Activated CD4-positive, CD25-positive, alpha-beta regulatory T cell treated with anti-CD3 and anti-CD28 coated beads, Interleukin-2, amount 50 U/mL, for 24 hours (primary cell): ENCODE measurements at places on chromosomes 7 and 10.

GRCh38 chr10:15232279-15232678 is 63.8 kb upstream of the NMT2 start:
- no peak for ATAC-seq

DNA sequence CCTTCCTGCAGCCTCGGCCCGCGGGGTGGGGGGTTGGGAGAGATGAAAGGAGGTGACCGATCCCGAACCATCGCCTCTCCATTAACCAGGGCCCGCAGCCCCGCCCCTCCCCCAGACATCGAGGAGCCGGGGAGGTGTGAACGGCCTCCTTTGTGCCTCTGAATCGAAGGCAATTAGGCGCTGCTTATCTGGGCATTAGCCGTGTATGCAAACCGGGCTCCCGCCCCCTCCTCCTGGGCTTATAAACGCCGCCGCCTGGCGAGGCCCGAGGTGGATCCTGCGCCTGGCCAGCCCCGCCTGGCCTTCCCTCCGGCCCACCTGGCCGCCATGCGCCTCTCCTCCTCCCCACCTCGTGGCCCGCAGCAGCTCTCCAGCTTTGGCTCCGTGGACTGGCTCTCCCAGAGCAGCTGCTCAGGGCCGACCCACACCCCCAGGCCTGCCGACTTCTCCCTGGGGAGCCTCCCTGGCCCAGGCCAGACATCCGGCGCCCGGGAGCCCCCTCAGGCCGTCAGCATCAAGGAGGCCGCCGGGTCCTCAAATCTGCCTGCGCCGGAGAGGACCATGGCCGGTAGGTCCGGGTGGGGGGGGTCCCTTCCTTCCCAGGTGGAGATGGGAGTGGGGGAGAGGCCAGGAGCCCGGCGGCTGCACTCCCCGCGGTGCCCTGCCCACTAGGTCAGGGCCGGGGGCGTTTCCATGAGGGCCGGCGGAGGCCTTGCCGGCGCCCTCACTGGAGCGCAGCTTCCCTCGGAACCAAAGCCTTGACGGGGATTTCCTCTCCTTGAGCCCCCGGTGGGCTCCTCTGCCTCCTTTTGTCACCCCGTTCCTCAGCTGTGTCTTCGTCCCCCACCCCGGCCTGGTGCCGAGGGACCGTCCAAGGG is at the start of gene VENTX:
TSS of gene VENTX (plus strand) at position 268 of the 878 bp plus-strand sequence. CDS start at position 328, 60 bp downstream.
- no peak for ATAC-seq

GRCh38 chr7:129169686-129170440 is 18.6 kb upstream of the SMO start:
- no peak for ATAC-seq

GRCh38 chr7:74494076-74494548 is 40.4 kb downstream of the GTF2IRD1 start:
- no peak for ATAC-seq

DNA sequence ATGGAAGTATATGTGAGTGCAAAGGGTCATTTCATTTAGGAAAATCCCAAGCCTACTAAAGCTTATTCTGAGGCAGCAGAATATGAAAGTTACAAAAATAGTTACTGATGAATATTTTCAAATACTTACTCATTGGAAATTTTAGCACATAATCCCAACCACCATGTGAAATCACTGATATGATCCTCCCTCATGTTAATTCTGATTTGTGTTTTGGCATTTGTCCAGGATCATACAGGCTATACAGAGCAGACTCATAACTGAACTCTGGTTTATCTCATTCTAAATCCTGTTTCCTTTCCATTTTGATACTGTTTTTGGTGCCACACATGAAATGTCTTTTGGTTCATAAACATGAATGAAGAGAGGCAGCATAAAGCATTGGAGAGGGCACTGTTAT is 3.4 kb upstream of the FAM24B start:
- ATAC-seq, result no peak

DNA sequence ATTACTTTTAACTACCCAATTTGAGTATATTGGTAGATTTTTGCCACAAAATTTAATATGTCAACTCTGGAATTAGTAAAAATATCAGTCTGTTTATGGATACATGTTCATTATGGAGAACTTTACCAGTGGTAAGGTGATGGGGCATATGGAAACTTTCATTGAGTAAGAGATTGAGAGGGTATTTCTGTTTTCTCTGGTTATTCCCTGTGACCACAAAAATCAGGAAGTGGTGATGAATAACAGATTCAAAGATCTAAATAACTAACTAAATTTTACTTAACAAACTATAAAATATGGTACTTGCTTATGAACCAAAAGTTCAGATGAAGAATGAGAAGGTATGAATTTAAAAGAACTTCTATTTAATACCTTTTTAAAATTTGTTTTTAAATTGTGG is 22.1 kb upstream of the STEAP4 start:
- no peak for ATAC-seq

DNA sequence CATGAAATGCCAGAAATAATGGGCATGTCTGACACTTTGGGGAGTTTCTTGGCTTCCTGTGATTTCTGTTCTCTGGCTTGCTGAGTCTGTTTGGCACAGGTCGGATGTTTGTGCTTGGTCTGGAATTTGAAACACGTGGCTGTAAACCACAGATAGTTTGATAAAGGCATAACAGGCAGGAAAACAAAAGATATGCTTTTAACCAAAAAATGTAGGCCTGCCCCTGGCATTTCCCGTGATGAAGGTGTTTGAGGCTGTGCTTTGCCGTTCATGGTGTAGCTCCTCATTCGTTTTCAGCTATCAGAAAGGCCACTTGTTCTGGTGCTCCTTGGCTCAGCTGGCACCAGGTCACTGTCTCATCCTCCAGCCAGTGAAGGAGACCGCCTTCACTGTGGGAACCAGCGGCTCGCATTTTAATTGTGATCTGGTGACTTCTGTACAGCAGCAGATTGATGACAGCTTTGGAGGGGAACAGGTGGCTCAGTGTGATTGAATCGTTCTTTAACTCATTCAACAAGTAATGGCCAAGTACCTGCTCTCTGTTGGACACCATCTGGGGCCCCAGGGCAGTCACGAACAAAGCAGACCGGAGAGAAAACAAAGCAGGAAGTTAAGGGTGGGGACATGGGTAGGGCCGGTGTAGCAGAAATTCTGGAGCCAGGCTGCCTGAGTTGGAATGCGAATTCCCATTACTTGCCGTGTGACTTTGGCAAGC is 111.5 kb downstream of the CCNY start:
- no peak for ATAC-seq

DNA sequence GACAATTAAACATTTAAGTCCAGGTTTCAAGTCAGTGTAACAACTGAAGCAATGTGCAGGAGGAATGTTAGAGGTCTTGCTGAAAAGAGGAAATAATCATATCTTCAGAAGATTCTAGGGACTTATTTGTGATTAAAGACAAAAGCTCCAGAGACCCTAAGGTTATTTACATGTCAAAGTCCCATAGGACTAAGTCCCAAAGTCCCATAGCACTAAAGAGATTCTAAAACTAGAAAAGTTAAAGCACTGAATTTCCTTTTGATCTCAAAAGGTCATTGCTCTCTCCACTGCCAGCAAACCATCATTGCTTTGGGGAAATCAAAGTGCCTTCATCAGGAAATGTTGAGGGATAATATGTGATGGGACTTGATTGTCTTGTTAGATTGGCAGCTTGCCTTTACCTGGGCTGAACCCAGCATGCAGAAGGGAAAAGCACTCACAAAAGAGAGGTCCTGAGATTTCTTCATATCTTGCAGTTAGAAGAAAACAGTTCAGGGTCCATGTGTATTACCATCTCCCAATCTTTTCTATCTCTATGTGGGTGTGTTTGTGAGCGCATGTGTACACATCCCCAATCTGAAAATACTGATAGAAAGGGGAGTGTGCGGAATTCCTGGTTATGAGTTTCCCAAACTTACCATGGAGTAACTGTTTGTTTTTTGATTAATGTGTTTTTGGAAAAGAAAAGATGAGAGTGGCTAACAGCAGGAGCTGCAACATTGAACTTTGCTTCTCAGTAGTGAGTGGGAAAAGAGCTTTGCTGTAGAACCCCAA is 21.8 kb downstream of the NUDT13 start:
- no peak for ATAC-seq

GRCh38 chr7:76125560-76125959 is 76.1 kb upstream of the SRRM3 start:
- no peak for ATAC-seq

DNA sequence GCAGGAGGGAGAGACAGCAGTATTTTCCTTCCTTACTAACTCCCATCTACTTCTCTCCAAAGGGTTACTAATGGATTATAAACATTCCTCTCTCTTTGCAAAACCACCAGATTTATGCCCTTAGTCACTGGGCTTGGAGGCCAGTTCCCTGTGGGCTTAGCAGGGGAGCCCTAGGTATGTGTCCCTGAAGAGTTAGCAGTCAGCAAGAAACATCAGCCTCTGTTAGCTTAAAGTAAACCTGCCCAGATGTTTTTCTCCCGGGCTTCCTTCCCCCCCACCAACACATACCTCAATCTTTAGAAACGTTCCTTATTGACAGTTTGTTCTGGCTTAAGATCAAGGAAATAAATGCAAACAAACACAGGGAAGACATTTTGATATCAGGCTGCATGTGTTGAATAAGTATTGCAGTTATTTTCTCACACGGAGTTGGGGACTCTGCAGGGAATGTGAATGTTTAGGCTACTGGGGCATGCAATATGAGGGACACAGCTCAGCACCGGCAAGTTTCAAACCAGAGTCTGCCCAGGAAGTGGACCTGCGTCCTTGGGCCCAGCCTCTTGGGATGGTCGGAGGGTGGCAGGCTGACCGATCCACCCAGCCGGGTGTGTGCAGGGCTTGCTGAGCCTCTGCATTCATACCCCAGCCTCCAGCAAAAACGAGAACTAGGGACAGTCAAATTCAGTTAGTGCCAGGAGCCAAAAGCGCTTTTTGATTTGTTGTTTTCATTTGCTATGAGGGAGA is 252.0 kb upstream of the GRB10 start:
- ATAC-seq, result no peak

GRCh38 chr10:73519336-73519735 is 23.5 kb upstream of the PPP3CB start:
- no peak for ATAC-seq

- no peak for ATAC-seq
Observed at GRCh38 chr7:157519246-157519645, 182.4 kb downstream of the DNAJB6 start.

DNA sequence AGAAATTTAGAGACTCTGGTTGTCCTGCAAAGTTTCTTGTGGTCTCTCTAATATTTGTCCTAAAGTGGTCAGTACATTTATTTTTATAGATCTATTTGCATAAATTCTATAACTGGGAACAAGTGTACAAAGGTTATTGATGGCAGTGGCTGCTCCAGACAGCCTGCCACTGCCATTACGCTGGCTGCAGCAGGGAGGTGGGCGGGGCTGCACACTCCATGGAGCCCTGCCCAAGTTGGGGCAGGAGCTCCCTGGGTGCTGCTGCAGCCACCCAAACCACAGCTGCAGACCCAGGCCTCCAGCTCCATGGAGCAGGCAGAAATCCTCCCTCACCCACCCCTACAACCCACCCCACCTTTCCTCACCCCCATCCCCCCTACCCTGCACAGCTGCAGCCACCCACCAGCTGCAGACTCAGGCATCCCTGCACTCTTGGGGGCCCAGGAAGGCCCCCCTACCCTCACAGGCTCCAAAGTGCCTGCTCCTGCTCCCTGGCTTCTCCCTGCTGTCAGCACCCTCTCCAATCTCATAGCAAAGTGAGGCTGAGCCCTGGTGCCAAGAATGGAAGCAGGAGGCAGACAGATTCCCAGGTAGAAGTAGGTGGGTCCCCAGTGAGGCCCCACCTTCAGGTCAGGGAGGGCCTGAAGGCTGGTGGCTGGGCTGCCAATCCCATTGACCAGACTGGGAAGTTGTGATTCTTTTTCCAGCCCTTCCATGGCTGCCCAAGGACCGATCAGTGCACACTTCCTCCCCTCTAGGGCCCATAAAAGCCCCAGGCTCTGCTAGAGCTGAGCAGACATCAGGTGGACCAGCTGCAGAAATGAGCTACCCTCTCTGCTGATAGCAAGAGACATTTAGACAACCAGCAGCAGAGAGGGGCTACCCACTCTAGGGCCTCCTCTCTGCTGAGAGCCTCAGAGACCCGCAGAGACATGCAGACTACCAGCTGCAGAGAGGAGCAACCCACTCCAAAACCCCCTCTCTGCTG is 4.8 kb upstream of the CYP3A43 start:
- no peak for ATAC-seq

GRCh38 chr10:92997620-92998019 is 63.0 kb upstream of the CYP26C1 start:
- ATAC-seq, result no peak

DNA sequence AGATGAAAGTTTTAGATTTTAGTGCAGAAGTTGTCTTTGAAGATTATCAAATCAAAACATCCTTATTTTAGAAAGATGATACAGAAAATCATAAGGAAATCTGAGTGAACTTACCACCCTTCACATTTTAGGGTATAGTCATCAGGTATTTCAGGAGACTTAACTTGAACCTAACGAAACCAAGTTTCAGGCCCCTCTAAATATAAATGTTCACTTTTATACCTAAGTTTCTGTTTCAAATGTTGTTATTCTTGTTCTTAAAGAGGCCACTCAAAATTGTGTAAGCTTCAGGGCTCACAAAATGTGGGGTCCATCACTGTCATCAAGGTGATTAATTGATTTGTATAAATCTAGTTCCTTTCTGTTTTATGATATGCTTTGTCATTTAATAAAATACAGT is 216.2 kb downstream of the KIAA1217 start:
- ATAC-seq, result no peak

DNA sequence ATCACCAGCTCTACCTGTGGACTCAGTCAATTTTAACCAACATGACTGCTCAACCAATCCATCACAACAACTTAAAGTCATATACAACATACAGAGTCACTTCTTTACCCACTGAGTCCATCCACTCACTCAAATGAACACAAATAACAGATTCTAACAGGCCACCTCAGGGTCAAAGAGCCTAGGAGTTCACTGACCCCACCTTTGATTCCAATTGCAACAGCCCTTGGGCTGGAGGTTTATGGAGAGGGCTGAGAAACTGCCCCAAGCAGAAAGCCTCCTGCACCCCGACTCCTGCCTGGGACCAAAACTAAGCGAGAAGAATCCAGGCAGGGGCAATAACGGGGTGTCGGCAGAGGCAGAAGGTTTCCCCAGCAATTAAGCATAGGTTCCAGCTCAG is 263.8 kb downstream of the PARD3 start:
- no peak for ATAC-seq

DNA sequence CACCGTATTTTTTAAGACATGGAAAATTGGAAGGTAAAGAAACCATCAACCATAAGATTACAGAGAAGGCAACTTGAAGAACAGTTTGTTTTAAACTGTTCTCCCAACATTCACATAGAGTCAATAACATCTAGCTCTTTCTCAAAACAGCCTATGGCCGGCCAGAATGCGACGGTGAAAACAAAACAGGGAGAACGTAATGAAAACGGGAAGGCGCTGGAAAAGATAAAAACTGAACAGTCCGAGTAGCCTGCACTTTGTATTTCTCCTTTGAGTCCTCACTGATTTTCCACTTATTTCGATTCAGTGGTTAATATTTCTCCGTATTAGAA is 637 bp downstream of the MICU1 start:
- no peak for ATAC-seq

GRCh38 chr7:31493714-31494181 is 20.1 kb upstream of the ITPRID1 start:
- ATAC-seq, result no peak
